Renal cortex interstitium (tissue), 15 donors: ENCODE measurements at places on chromosomes 1 and 21. TPM values are rescaled to one million over a fixed set of nuclear protein-coding genes. Genes with fewer than 3 reads are reported as not detected.

The FCRLA gene
- polyA plus RNA-seq: 0.20 TPM

The CLIC6 gene
- 2.9 TPM for polyA plus RNA-seq

The KRTAP11-1 gene
- not detected for polyA plus RNA-seq

The GJA5 gene
- polyA plus RNA-seq: 16.2 TPM

The RIIAD1 gene
- not detected for polyA plus RNA-seq

The PRAMEF11 gene
- not detected for polyA plus RNA-seq

The COL11A1 gene
- 7.9 TPM for polyA plus RNA-seq

GRCh38 chr1:232709386-232709785 lies 79.5 kb upstream of the SIPA1L2 start:
- no peak for DNase-seq

DNA sequence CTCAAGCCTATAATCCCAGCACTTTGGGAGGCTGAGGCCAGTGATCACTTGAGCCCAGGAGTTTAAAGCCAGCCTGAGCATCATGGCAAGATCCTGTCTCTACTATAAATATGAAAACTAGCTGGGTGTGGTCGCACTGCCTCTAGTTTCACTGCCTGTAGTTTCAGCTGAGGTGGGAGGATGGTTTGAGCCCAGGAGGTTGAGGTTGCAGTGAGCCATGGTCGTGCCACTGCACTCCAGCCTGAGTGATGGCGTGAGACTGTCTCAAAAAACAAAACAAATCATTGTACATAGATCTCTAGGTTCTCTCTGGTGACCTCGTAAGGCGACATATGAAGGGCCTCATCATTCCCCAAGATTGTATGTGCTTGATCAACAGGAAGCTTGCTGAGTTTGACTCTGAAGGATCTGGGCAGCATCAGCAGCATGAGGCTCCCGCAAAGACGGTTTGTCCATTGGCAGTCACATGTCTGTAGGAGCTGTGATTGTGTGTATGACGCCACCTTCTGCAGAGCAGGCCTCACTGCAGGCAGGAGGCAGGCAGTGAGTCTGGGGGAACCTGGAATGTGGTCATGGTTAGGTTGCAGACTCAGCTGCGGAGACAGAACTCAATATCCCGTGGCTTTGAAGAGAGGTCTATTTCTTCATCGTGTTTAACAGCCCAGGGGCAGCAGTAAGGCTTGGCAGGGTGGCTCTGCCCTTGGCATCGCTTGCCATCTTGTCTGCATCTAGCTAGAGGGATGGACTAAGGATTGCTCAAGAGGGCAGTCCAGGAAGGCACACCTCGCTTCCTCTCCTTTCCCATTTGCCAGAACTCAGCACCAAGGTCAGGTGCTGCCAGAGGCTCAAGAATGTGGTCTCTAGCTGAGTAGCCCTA lies 14.0 kb downstream of the ATP5PO start:
- no peak for DNase-seq

GRCh38 chr1:67570486-67571143 lies 114.4 kb upstream of the GADD45A start:
- DNase-seq: no peak

DNA sequence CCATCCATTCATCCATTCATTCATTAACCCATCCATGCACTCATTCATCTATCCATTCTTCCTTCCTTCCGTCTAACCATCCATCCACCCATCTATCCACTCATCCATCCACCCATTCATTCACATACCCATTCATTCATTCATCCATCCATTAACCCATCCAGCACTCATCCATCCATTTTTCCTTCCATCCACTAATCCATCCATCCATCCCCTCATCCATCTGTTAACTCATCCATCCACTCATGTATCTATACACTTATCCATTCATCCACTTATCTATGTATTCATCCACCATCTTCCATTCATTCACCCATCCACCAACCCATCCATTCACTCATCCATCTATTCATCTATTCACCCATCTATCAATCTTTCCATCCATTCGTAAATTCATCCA lies 107.8 kb downstream of the PRDM16 start:
- DNase-seq: no peak

DNA sequence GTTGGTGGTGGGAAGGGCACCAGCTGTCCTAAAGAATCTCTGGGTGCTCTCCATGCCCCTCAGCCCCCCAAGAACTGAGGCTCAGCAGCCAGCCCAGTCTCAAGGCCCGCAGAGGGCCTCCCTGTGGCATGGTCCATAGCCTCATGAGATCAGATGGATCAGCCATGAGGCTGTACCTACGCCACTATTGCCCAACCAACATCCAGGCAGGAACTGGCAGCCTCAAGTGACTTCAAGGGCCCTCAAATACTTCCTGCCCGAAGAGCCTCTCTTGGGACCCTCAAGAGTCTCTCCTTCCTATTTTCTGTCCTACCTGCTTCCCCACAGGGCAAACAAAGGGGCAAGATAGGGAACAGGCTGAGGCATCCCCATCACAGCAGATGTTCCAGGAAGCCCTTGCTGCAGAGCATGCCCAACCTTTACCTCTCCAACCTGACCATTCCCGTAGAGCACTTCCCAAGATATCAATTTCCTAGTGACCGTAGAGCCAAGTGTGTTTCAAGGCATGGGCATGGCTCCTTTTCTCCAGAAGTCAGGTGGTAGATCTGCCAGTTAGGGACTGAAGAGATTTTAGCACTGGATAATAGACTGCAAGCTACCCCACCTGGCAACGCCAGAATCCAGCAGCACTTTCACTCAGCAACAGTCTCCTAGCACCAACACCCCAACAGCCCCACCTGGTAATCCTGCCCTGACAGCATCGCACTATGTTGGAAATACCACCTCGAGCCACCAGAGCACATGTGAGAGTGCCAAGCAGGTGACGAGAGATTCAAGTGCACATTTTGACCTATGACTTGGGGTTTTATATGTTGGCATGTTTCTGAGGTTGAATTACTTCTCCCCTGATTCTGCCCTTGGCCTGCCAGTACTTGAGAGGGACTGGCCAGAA lies 13.7 kb upstream of the MFSD2A start:
- DNase-seq: no peak

- no peak for DNase-seq
Observed at GRCh38 chr1:93078638-93078985, 471 bp upstream of the MTF2 start.

DNA sequence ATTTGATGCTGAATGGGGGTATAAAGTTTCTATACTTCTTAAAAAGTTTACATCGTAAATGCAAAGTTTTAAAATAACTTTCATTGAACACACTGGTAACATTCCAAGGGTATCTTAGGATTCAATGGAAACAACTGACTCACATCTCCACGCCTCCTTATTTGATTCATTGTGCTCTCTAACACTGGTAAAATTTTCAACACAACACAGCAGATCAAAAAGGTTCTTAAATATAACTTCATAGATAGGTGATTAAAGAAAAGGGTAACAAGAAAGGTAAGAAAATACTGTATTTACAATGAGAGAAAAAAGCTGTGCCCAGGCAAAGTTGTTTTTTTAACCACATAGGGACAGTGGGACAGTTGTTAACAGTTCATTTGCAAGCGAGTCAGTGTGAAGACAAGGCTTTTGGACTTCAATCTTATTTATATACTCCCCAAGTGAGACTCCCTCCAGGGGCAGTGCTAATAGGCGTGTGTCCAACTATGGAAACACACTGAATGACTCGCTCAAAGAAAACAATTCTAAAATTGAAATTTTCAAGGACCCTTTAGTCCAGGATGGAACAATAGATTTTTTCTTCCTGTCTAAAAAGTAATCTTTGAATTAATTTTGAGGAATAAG lies 140.5 kb downstream of the TIAM1 start:
- no peak for DNase-seq

GRCh38 chr1:165717918-165718515 lies 19.7 kb upstream of the ALDH9A1 start:
- peak; percentile 41 for DNase-seq

DNA sequence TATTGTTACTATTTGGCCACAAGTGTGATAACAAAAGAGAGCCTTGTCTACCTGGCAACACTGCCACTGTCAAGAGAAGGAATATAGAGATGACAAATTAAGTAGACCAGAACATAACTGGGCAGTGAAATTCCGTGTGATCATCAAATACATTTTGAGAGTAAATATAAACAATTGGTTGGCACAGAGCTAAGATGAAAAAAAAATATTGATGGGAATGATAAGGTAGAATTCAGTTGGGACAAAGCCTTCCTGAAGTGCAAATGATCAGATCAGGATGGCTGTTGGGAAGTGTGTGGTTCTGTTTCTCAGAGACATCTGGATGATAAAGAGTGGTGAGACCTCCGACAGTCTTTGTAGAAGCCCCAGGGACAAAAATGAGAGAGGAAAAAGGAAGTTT lies 205.5 kb upstream of the CAMK1G start:
- DNase-seq: no peak

DNA sequence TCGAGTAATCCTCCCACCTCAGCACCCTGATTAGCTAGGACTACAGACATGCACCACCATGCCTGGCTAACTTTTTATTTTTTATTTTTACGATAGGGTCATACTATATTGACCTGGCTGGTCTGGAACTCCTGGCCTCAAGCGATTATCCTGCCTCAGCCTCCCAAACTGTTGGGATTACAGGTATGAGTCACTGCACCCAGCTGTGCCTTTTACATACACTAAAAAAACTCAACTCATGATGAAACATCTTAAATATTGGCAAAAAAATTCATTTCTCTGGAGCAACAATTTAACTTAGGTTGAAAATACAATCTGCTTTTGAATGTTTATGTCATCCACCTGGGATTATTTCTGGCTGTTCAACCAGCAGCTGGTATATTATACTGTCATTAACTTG lies 598.3 kb upstream of the ZP4 start:
- no peak for DNase-seq

GRCh38 chr1:208101661-208102431 lies 142.3 kb downstream of the PLXNA2 start:
- DNase-seq: no peak

DNA sequence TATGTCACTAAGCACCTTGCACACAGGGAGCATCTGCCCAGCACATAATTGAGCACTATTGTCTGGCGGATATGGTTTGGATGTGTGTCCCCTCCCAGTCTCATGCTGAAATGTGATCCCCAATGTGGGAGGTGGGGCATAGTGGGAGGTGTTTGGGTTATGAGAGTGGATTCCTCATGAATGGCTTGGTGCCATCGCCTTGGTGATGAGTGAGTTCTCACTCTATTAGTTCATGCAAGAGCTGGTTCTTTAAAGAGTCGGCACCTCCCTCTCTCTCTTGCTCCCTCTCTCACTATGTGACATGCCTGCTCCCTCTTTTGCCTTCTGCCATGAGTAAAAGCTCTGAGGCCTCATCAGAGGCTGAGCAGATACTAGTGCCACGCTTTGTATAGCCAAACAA lies 9.5 kb downstream of the CTSK start:
- DNase-seq: peak; percentile 45
